ENCODE measurements at places on chromosomes 7 and 10.
A peak's percentile ranks its signal among the peaks of the same experiment; 100 is the strongest.

DNA sequence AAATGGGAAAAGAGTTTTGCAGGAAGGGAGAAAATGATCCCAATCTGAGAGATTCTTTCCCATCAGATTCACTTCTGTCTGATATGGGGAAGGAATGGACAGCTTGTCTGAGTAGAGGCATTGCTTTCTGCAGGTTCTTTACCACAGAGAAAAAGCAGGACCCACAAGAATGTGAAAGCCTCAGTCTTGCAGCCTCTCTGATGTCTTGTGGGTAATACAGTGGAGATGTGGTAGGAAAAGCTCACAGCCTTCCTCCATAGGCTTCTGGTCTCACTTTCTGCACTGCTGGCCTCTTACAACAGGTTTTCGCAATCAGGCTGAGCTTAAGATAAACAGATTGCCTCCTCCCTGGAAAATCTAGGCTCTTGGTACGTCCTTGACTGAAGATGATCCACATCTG lies 551 bp downstream of the IFIT1 start:
- DNase-seq = peak; percentile 98

DNA sequence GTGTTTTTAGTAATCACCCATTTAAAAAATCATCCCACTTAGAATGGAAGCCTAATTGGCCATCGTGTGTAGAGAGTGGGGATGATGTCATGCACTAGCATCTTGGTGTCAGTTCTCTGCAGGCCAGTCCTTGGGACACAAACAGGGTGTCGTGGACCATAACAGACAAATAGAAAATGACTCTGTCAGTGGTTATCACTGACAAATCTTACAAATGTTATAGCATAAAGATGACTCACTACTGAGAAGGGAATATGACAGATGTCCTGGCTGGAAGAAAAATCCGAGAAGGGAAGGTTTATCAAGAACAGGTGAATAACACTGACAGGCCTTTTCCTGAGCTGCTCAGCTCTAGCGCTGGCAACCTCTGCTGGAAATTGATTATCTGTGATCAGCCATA lies 10.6 kb downstream of the CABCOCO1 start:
- no peak for DNase-seq

DNA sequence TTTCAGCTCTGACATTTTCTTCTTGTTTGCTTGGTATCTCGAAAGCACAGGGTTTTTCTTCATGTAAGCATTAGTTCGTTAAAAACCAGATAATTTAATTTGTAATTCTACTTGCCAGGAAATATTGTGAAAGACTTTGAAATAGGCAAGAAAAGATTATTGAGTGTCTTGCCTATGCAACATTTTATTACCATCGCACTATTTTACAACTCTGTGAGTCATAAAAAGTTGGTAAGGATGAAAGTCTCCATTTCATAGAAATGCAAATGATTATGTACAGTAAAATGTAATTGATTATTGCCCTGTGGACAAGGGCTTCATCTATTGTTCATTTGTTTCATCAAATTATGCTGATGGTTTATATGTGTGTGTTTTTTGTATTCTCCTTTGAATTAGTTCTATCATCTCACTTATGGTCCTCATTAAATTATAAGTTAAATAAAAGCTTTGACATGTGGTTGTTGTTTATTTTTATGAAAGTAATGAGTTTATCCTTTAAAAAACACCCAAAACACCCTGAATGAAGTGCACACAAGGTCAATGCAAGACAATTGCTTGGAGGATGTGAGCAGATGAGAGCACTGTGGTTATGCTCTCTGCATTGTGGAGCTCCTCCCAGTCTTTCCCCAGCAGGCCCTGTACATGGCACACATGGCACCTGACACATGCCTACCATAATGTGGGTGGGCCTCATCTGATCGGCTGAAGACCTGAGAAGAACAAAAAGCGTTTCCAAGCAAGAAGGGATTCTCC lies 230.8 kb downstream of the CXCL12 start:
- no peak for DNase-seq

DNA sequence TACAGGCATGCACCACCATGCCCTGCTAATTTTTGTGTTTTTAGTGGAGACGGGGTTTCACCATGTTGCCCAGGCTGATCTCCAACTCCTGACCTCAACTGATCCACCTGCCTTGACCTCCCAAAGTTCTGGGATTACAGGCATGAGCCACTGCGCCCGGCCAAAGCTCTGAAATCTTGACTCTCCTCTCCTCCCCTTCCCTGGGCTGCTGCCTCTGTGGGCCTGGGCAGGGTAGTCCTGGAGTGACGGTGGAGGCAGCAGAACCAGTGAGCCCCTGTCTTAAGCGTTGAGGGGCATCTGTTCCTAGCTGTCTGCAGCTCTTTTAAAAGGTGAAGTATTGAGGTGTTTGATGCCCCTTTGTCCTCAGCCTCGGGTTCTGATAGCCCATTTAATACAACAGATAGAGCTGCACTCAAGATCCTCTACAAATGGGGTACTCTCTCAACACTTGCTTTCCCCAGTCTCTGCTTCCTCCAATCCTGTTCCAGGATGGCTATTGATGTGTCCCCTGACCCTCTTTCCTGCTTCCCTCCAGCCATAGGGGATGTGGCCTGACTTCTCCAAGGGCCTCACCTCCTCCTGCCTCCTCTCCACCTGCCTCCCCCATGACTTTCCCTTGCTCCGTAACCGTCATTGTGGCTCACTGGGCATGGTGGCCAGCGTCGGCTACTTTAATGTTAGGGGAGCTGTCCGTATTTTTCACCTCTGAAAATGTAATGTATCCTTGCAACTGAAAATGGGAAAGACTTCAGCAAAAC lies 442.5 kb downstream of the GLRX3 start:
- DNase-seq = no peak

DNA sequence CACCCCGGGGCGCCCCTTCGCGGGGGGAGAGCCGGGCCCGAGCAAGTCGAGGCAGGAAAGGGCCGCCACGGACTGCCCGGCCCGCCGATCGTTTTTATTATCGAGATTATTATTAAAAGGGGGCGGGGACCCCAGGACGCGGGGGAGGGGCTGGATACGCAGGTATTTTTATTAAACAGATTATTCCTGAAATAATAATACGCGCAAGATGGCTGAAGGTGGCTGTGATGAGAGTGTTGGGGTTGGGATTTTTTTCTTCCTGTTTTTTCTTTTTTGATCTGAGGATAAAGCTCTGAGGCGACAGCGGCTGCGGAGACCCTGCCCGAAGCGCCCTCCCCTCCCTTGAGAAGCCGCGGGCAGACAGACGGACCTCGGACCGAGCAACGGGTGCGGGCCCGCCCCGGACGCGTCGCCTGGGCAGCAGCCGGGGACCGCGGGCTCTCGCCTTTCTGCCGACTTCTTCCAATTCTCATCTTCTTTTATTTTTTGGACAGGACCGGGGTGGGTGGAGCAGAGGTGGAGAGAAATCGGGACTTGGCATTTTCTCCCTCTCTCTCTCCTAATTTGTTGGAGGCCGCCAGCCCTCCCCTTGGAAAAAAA lies 1.4 kb upstream of the TRIM8 start:
- DNase-seq = no peak

DNA sequence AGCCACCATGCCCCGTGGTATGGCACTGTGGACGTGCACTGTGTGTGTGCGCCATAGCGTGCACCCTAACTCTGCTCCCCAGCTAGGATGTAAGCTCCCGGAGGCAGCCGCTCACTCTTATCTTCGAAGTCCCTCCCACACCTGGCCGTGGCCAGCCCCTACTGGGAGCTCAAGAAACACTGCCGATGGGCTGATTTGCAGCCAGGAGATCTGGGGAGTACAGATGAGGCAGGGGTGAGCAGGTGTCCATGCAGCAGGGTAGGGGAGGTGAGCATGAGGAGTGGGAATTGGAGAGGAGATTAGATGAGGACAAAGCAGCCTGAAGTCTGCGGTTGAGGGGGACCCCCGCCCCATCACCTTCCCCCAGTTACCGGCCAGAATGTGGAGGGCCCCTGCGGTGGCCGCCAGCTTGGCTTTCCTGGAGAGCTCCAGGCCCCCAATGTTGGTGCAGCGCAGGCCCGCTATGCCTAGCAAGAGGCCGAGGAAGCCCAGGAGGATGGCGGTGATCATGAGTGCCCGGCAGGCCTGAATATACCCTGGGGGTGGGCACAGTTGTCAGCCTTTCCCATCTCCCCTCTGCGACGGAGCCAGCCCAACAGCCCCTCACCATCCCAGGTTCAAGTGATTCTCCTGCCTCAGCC lies 3.6 kb downstream of the CLDN15 start:
- no peak for DNase-seq

- no peak for DNase-seq
Measured at GRCh38 chr10:43108951-43109350, 29.3 kb upstream of the CSGALNACT2 start.

DNA sequence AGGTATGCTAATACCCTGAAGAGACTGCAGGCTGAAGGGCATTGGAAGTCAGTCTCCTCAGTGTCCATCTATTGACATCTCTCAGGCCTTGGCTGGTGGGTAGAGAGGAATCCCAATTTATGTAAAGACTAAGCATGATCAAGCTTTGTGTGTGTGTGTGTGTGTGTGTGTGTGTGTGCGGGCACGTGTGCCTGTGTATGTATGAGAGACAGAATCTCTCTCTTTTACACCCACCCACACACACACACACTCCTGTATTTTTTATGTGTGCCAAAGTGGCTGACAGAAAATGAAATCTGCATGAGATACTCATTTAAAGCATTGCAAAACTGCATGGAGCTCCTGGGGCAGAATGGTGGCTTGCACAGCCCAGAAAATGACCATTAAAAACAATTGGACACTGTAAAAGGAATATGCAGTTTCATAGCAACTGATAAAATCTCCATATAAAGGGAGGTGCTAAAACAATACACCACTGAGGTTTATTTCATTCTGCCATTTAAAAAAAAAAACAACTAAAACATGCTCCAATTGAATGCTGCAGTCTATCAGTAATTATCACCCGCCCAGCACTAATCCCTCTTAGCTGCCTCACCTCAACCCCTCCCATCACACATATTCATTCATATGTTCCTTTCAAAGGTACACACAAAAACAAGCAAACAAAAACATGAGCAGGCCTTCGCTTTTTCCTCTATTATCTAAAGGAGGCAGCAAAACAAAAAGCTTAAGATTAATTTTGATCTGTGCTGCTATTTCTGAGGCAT lies 385.0 kb downstream of the KCNMA1 start:
- DNase-seq = no peak

DNA sequence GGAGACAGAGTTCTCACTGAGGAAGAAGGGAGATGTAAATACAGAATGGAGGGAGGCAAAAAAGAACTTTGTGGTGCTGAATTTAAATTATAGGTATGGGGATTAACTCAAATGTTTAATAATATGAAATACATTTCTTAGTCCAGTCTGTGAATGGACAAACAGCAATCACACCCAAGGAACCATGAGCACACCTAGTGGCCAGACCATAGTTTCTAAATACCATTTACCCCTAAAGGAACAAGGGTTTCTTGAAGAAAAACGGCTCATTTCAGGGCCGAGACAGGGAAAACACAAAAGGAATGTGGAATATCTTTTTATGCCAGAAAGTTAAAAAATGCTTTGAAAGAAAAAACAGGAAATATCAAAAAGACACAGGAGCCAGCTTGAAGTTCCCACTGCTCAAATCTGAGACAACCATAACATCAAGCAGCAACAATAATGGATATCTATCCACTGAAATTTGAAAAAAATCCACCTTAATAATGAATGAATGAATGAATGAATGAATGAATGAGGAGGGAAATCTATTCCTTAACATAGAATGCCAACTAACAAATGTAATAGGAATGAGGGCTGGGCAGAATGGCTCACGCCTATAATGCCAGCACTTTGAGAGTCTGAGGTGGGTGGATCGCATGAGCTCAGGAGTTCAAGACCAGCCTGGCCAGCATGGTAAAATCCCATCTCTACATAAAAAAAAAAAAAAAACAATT lies 8.6 kb downstream of the IPMK start:
- DNase-seq = no peak

DNA sequence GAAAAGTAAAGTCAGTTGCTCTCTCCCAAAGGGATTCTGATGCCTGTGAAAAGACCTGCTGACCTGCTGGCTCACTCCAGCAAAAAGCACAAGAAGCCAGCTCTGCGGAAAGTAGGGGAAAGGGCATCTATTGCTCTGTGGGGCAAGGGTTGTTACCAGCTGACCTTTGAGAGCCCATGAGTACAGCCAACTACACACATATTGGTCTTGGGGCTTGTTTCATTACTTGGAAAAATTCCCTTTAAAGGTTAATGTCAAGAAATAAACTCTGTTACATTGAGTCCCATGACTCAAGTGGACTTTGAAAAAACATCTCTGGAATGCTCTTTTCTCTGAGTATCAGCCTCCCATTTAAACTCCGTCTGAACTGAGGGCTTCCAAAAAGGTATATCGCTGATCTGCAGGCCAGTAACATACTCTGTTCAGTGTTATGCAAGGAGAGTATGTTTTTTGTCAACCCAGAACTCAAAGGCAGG lies 53.2 kb downstream of the PANK1 start:
- peak; percentile 43 for DNase-seq

GRCh38 chr10:85548034-85548433 lies 818.6 kb downstream of the GRID1 start:
- peak; percentile 76 for DNase-seq

GRCh38 chr7:33431543-33431942 lies 302.2 kb downstream of the BBS9 start:
- no peak for DNase-seq

DNA sequence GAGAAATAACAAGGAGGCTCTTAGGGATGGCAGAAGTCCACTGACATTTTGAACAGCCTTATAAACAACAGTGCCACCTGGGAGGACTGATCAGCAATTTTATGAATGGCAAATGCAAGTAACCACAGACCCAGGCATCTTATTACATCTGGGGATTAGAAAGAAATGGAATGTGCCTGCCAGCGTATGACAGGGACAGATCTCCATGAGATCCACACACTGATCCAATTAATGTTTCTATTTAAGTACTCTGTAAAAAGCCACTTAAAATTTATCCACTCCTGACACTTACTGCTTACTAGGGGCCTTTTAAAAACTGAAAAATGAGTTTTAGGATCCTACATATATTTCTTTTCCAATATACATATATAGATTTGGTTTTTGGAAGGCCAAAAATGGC lies 28.6 kb downstream of the PARD3 start:
- DNase-seq = no peak

DNA sequence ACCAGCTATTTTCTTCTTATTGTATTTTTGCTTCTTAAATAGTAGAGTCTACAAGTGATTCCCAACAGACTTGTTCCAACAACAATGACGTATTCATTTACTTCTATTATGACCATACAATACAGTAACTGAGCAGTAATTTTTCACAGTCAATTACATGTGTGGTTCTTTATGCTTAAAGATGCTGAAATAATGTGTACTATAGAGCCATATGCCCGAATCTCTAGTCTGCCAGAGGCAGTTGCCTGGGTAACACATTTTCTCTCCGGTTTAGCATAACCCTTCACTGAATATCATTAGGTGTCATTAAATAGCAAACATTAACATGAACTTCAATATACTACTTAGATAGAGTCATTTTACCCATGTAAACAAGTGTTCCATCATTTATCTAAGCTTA lies 75.0 kb downstream of the SLC25A13 start:
- DNase-seq = no peak

GRCh38 chr7:98238076-98238475 lies 14.0 kb downstream of the TECPR1 start:
- no peak for DNase-seq
